ENCODE measurements at places on chromosomes 2 and 18. TPM values are rescaled to one million over a fixed set of nuclear protein-coding genes. Genes with fewer than 3 reads are reported as not detected.

Gene CNOT9
- 57.3 TPM for total RNA-seq

DNA sequence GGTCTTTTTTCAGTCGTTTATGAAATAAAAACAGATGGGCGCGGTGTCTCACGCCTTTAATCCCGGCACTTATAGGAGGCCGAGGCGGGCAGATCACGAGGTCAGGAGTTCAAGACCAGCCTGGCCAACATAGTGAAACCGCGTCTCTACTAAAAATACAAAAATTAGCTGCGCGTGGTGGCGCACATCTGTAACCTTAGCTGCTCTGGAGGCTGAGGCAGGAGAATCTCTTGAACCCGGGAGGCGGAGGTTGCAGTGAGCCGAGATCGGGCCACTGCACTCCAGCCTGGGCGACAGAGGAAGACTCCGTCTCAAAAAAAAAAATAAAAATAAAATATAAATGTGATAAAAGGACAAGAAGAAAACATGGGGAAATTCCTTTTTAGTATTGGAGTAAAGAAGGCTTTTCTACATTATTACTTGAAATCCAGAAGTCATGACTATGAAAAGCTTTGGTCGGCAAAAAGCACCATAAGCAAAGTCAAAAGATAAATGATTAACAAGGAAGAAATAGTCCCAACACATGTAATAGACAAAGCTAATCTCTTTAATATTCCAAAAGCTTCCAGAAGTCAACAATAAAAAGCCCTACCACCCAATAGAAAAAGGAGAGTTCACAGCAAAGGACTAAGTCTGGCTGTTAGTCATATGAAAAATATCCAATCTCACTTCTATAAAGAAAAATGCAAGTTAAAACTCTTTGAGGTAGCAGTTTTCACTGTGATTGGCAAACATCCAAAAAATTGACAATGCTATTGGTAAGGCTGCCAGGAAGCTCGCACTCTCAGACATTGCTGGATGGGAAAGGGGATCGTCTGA, 1.4 kb upstream of the FAM168B start:
- peak; percentile 73 for DNase-seq

DNA sequence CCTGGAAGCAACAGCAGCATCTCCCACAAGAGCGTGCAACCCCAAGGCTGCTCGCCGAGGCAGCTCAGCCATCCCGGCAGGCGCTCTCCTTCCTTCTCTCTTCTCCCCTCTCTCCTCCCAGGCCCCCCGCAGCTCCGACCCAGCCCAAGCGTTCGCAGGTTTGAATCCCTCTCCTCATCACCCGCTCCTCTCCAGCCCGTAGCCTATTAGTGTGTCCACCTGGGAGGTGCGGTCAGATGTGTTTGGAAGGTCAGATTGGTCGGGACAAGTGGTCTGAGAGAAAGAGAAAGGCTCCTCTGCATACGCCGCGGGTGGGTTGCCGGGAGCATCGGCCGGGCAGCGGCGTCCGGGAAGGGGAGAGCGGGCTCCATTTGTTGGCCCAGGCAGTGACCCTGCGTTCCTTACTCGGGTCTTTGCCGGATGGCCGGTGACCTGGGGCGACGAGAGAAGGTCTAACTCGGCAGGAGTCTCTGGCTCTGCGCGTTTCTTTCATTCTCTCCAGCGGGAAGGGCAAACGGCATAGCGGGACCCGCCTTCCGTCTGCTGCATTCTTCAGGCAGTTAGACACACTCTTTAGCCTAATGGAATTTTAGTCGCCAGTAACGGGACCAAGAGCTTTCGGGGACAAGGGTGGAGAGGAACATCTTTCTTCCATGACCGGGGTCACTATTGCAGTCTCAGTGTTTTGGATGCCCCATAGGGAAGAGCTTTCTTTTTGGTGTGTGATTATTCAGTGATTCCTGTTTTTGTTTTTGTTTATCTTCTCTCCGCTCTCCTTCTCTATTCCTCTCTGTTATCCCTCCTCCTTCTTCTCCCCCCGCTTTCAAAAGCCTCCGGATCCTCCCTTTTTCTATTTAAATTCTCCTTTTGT, 1.1 kb upstream of the TMEFF2 start:
- peak; percentile 36 for DNase-seq

GRCh38 chr2:145906354-145906753, 1386.4 kb upstream of the ZEB2 start:
- DNase-seq, result peak; percentile 4

GRCh38 chr18:37653618-37654017, 88.0 kb upstream of the CELF4 start:
- DNase-seq, result no peak

DNA sequence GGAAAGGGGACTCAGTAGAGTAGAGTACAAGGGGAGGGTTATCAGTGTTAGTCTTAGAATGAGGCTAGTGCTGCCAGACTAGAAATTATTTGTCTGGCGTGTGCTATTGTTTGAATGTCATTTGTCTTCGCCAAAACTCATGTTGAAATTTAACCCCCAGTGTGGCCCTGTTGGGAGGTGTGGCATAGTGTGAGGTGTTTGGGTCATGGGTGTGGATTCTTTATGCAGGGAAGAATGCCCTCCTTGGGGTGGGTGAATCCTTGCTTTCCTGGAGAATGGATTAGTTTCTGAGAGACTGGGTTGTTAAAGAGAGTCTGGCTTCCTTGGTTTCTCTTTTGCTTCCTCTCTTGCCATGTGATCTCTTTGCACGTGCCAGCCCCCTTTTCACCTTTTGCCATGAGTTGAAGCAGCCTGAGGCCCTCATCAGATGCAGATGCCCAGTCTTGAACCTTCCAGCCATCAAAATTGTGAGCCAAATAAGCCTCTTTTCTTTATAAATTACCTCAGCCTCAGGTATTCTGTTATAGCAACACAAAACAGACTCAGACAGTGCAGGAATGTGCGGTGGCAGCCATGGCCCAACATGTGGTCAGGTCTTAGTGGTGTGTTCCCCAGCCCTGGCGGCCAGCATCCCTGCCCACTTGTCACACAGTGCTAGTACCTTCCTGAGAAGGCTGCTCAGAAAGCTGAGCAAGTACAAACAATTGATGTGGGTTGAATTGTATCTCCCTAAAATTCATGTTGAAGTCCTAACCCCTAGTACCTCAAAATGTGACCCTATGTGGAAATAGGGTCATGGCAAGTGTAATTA, 48.4 kb upstream of the NAB1 start:
- DNase-seq, result no peak

- no peak for DNase-seq
Measured at GRCh38 chr2:210162466-210163124, 8.6 kb downstream of the KANSL1L start.

- no peak for DNase-seq
Measured at GRCh38 chr18:40046596-40046995, 1908.4 kb upstream of the PIK3C3 start.

DNA sequence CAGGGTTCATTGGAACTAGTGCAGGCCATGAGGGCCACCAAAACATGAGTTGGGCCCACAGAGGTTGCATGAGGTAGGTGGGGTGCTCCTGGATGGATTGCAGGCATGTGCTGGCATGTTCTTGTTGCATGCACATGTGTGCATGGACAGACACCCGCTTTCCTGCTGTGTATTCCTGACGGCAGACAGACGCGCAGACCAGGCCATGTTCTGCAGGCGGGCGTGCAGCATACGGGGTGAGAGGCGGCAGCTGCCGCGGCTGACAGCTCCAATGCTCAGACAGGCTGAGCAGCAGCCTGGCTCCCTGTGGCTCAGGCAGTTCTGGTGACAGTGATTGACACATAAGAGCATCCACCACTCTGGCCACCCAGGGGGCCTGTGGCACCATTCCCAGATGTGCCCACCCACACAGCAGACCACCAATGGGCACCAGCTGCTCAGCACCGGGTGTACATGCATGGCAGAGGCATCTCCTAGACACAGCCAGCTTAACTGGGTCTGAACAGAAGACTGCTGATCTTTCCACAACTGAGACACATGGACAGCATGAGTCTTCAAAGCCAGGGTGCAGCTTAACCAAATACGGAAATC, 21.2 kb downstream of the HS1BP3 start:
- no peak for DNase-seq

DNA sequence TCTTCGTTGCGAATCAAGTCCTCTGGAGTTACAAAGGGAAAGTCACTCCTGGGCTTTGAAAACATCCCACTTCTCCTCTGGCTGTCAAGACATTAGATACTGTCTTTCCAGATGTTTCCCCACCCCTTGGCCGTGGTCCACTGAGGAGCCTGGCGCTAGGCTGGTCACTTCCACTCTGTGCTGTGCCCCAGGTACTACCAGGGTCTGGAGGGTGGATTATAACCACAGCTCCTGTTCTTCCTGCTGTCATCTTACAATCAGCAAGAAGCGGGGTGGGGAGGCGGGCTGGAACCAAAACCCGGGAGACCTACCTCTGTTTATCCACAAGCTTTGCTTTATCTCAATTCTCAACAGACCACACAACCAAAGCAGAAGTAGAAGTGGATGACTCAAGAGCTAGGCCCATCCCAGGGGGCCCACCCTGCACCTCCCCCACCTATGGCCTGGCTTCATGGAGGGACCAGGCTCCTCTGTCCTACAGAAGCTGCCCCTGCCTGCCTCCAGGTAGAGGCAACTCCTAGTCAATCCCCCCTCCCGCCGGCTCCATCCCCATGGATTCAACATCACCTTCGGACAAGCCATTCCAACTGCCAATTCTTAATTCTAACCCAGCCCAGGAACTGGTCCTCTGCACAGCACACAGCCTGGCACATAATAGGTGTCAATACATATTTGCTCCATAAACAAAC, 17.8 kb downstream of the SMAD7 start:
- DNase-seq, result no peak

DNA sequence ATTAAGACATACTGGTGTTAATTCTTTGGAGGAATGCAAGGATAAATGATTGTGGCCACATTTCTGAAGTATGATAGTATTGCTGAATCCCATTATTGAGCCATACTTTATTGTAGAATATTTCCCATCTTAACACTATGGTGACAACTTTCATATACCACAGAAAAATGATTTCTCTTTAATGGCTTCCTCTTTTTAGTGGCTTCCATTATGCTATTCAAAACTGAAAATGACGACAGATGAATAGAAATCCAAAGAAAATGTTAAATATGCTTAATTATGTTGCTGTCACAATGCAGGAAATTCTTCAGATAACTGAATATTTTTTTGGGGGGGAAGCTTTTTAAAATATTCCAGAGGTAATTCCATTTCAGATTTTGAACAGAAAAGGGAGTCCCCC, 88.9 kb upstream of the TMEM200C start:
- DNase-seq, result no peak

Gene GKN1
- total RNA-seq, result not detected

Gene FAM110C
- total RNA-seq, result 0.28 TPM

DNA sequence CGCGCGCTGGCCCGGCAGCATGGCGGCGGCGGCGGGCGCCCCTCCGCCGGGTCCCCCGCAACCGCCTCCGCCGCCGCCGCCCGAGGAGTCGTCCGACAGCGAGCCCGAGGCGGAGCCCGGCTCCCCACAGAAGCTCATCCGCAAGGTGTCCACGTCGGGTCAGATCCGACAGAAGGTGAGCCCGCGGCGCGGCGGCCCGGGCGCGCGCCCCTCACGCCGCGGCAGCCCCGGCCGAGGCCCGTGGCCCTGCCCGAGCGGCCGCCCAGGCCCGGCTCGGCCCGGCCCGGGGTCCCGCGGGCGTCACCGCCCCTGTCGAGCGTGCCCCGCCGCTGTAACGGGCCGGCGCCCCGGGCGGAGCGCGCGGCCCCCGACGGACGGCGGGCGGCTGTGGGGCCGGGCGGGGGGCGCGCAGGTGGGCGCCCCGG, 218 bp downstream of the DGKD start:
- no peak for DNase-seq

DNA sequence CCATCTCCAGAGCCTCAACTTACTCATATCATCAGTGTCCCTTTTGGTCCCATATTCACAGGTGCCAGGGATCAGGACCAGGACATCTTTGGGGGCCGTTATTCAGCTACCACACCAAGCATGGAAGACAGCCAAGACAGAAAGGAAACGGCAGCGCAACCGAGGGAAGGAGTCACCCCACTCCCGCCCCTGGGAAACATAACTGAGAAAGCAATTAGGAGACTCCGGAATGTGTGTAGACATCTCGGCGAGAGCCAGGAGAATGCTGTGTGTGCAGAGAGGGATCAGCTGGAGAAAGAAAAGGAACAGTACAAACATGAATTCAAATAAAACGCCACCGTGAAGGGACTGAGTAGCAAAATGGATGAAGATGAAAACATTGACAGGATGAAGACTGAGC, 13.4 kb upstream of the BOK start:
- DNase-seq, result peak; percentile 70

Gene APLF
- total RNA-seq, result 3.2 TPM

Gene IL1RN
- not detected for total RNA-seq

DNA sequence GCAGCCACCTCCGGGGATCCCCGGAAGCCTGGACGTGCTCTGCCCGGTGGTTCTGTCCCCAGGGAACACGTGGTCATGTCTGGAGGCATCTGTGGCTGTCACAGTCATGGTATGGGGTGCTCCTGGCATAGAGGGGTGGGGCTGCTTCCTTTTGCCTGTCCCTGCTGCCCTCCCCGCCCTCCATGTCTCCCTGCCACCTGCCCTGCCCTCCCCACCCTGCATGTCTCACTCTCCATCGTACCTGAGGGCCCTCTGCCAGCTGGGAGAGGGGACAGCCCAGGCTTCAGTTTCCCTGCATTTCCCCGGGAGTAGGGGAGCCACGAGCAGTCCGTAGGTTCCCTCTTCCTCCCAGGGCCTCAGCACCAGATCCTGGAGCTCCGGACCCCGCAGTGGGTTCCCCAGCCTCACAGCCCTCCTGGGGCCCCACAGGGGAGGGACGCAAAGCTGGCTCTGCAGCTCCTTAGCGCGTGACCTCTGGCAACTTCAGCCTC, 90.0 kb upstream of the CTDP1 start:
- DNase-seq, result no peak

GRCh38 chr18:10030816-10031541, 117.2 kb downstream of the VAPA start:
- DNase-seq, result no peak

GRCh38 chr18:21146016-21146415, 34.4 kb upstream of the ROCK1 start:
- no peak for DNase-seq

Gene MYO3B
- not detected for total RNA-seq

DNA sequence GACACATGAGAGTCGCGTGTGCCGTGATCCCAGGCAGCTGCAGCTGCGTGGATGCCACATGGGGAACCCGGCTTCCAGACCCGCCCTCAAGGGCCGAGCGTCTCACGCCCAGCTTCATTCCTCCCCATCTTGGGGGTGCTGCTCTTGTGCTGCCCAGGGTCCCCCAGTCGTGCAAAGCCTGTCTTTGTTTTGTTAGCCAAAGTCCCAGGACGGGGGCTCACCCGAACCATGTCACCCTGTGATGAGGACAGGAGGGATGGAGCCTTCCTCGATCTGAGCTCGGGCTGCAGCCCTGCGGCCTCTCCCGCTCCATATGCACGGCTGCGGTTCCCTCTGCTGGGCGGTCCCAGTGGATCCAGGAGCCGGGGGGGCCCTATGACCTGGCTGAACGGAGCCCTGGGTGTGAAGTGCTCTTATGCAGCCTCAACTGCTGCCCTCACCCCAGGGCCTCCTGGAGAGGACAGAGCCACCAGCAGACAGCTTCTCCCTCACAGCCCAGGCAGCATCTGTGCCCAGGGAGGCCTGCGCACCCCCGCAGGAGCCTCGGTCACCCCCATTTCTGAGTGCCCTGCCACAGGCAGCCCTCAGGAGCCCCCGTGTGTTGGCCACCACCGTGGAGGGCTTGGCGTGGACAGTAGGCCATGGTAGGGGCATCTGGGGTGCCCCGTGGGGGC, 99.0 kb upstream of the CTDP1 start:
- no peak for DNase-seq

GRCh38 chr18:56221195-56222065, 417.0 kb downstream of the TXNL1 start:
- DNase-seq, result no peak

All from dermis blood vessel endothelial cell (primary cell).